Panc1 (cell line): ENCODE measurements at places on chromosomes 16 and 17. TPM values are rescaled to one million over a fixed set of nuclear protein-coding genes. Genes with fewer than 3 reads are reported as not detected.

GRCh38 chr17:8383143-8383822 is at the start of gene RPL26:
RPL26 (minus strand) TSS chr17:8383193; CDS start chr17:8382310, 883 bp downstream.
- DNase-seq = peak; percentile 99

- no peak for DNase-seq
These were observed 13.3 kb downstream of the AFMID start for GRCh38 chr17:78200451-78200850.

- DNase-seq = no peak
These were observed 43.1 kb downstream of the NTN1 start for GRCh38 chr17:9064311-9064834.

DNA sequence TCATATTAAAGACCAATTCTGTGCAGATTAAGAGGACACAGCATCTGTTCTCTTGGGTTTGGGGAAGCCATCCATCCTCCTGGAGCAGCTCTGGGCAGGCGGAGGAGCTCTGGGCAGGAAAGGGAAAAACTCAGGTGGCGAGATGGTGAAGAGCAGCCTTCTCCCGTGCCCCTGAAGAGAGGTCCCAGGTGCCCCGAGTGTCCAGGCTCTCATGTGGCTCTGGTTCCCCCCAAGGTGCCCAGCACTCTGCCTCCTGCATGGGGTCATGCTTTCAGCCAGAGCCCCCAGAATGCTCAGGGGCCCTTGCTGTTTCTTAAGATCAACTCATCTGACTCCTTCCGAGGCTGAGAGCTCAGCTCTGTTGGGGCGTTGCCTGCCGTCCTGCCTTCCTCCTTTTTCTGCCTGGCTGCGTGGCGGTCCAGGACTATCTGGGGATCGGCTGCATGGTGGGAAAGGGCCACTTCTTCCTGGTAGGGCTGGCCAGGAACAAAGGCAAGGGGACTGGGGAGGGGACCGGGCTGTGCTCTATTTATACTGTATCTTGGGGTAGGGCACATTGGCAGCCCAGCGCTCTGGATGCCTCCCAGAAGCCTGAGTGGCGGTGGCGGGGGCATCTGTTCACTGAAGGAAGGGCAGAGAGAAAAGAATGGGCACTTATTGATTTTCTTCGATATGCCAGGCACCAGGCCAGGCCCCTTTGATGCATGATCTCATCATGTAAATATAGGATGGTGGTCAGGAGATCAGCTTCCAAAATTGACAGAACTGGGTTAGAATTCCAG is 103.2 kb upstream of the SDK2 start:
- no peak for DNase-seq

- no peak for DNase-seq
These were observed 68.3 kb upstream of the BCAR1 start for GRCh38 chr16:75319513-75320411.

DNA sequence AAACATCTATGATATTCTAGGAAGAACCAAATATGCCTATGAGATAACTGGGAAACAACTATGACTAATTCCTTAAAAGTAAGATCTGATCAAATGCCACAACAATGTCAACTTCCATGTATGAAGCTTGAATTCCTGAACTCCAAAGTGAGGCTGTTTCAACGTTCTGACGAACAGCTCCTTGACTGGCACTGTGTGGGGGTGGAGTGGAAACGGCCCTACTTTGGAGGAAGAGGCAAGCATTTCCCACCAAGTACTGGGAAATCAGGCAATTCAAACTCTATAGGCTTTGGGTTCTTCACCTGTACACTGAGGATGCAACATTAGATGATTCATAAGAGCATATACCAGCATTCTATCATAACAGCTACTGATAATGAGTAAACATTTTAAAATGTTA is 187.2 kb downstream of the CDK5R1 start:
- DNase-seq = no peak

- no peak for DNase-seq
These were observed 28.1 kb downstream of the PELP1 start for GRCh38 chr17:4675791-4676190.

GRCh38 chr16:9826656-9827055 is 355.6 kb downstream of the GRIN2A start:
- no peak for DNase-seq

- peak; percentile 27 for DNase-seq
These were observed 35.8 kb upstream of the BCAS3 start for GRCh38 chr17:60641810-60642220.

The KRTAP4-6 gene
- total RNA-seq = not detected

The TOX3 gene
- total RNA-seq = 3.4 TPM

The MRPL45 gene
- 24.7 TPM for total RNA-seq

The PIK3R5 gene
- total RNA-seq = 0.15 TPM
